ENCODE measurements at places on chromosomes 2 and 18.

GRCh38 chr2:43174368-43174916, 52.0 kb downstream of the ZFP36L2 start:
- DNase-seq = peak; percentile 72

DNA sequence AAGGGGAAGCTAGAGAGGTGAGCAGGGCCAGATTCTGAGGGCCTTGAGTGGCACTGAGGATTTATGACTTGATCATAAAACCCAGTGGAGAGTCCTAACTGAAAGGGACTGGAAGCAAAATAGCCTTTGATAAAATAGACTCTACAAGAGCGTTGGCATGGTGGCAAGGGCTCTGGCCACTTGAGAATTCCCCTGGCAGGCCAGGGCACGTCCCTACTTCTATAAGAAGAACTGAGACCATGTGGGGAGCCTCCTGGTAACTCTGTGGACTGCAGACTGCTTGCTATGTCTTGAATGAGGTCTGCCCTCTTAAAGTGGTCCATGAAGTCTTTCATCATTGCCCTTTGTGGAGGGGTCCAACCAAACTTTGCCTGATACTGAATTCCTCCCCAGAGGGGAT, 324.8 kb downstream of the ALK start:
- no peak for DNase-seq

GRCh38 chr2:144825331-144826020, 305.6 kb upstream of the ZEB2 start:
- no peak for DNase-seq

DNA sequence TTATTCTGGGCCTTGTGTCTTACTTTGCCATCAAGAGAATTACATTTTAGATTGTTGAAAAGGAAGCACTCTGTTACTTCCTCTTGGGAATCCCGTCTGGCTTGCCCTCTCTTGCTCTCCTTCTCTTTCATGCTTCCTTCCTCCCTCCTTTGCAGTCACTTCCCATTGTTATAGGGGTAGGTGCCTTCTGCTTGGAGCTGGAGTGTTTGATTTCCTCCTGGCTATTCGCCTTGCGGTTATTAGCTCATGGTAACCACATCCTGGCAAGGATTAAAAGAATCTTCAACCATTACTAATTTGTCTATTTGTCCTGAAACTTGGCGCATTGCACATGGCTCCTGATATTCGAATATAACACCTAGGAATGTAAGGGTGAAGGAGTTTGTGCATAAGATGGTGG, 115.0 kb downstream of the CERS6 start:
- no peak for DNase-seq

GRCh38 chr2:224776795-224777558, 60.8 kb upstream of the CCDC195 start:
- DNase-seq = peak; percentile 34

GRCh38 chr2:148512501-148512900, 132.1 kb upstream of the EPC2 start:
- DNase-seq = no peak

DNA sequence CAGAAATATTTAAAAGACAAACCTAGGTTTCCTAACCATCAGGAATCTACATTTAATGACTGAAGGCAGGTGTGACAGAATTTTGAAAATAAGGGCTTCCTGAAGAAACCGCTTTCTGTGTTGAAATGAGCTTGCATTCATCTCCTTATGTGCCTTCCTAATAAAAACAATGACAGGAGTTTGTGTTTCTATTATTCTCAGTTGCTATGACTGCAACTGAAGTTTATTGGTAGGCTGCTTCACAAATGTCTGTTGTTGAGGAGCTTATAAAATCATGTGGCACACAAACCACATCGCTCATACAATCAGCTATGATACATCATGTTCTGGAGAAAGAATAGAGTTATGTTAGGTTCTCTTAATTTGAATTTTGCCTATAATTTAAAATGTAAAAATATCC, 362.7 kb upstream of the SLC8A1 start:
- no peak for DNase-seq

- DNase-seq = no peak
These were observed 173.9 kb downstream of the SUCLG1 start for GRCh38 chr2:84285056-84285747.

DNA sequence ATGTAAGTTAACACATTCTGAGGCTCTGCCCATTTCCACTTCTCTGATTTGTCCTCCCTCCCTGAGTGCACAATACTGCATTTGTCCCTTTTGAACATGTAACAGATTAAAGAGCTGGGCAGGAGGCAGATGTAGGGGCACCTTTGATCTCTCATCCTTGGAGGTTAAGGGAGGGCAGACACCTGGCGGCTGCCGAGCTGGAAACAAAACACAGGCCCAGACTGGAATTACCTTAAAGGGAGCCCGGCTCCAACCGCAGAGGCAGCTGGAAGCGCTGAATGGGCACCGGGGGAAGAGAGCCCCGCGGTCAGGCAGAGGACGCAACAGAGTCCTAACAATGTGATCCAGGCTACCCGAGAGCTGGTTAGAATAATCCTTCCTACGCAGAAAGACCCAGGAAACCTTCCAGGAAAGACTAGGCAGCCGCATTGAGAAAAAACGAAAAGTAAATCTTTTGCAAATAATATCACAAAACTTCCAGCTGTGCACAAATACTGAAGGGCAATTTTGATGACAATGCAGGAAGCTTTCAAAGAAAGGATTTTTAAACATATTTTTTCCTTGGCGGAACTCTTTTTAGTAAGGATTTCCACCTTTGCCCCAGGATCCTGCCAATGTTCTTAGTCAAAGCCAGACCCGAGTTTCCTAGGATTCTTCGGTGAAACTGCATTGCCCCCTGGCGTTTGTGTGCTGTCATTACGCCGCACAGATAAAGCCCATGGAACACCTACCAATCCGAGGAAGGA, 216.0 kb downstream of the TGIF1 start:
- peak; percentile 88 for DNase-seq

DNA sequence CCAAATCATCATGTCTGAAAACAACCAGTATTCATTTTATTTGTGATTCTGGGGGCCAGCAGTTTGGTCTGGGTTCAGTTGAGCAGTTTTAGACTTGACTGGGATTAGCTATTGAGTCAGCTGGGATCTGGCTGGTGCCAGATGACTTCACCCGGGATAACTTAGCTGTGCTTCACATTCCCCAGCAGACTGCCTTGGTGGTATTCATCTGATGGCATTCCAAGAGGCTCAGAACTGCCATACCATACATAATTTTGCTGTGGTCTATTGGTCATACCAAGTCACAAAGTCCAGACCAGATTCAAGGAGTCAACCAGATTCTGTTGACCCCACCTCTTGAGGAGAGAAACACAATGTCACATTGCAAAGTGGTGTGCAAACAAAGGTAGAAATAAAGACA, 7.8 kb upstream of the FSHR start:
- no peak for DNase-seq

GRCh38 chr2:8623576-8623957, 58.3 kb upstream of the ID2 start:
- no peak for DNase-seq

GRCh38 chr2:181646415-181646987, 10.4 kb downstream of the CERKL start:
- no peak for DNase-seq

DNA sequence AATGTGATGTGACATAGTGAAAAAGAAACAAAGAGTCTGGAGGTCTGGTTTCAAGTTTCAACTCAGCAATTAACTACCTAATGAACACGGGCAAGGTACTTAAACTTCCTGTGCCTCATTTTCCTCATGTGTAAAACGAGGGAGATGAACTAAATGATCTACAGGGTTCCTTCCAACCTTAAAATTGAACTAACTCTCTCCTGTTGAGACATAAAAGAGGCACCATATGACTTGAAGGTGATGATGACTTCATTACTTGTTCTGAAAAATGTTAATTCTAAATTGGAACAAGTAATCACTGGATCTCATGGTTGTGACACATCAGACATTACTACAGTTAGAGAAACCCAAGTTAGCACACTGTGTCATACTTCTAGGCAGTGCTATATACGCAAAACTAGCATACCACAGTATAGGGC, 8.9 kb upstream of the REL start:
- no peak for DNase-seq

DNA sequence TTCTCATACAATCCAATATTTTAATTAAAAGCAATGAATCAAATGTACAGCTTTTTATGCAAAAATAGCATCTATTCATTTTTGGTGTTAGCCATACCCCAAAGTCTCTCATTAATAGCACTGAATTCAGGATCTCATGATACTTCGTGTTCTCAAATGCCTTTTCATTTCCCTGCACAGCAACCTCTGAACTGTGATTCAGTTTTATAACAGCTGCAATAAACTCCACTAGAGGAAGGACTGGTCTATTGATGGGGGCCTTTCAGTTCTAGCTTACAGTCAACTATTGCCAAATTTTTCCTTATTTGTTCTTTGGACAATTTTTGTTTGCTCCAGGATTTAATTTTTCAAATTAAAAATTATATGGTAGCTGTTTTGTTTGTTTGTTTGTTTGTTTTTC, 4.8 kb upstream of the TMEM87B start:
- no peak for DNase-seq

DNA sequence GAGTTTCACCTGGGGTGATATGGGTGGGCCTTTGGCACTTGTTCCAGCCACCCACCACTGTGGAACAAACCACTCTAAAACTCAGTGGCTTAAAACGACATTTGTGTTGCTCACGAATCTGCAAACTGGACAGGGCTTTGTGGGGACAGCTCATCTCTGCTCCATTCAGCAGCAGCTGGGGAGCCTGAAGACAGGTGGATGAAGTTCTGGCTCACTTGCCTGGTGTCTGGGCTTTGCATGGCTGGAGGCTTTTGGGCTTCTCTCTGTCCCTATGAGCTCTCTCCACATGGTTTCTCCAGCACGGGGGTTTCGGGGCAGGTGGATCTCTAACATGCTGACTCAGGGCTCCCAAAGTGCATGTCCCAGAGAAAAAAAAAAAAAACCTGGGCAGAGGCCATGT, 93.0 kb upstream of the GLI2 start:
- no peak for DNase-seq

GRCh38 chr2:69556008-69556407, 87.5 kb downstream of the AAK1 start:
- DNase-seq = no peak

DNA sequence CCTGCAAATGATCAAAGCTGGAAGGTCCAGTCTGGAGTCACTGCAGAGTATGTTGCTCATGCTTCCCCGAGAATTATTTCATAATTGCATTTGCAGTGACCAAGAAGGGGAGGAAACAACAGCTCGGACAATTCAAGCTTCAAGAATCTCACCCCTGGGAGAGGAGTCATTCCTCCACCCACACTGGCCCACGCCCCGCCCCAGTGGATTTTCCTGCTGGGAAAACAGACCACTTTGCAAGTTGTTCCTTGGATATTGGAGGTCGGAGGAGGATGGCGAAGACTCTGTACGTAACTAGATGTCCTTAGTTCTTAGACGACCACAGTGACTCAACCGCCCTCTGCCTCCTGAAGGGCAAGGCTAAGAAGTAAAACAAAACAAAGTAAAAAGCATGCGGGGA, 159.4 kb downstream of the TPO start:
- no peak for DNase-seq

- DNase-seq = no peak
These were observed 121.2 kb upstream of the SPRED2 start for GRCh38 chr2:65553504-65554074.

DNA sequence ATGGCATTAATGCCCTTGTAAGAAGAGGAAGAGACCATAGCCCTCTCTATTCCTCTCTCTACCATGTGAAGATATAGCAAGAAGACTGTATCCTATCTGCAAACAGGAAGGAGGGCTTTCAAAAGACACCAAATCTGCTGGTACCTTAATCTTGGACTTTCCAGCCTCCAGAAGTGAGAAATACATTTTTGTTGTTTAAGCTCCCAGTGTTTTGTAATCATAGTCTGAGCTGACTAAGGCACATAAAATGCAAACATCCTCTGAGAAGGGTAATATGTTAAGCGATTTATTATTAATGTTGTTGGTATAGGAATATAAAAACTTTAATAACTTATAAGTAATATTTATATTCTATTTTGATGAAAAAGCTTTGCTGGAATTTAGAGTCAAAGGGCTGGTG, 559.8 kb downstream of the SUCLG1 start:
- DNase-seq = no peak

GRCh38 chr18:59271606-59272220, 1.5 kb downstream of the RAX start:
- DNase-seq = no peak

DNA sequence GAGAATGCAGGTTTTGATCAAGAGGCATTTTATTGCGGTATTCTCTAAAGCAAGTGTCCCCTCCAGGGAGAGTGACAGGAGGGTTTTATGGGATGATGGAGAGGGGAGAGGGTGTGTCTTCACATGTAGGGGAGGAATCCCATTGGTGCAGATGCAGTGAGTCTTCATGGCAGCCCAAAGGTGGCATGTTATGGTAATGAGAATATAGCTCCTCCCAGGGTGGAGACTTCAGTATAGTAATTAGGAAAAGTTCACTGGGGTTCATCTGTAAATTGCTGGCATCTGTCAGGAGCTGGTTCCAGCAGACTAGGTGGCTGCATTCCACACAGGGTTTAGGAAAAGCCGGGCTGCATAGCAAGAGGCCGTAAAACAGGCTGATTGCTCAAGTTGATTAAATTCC, 230.7 kb upstream of the CCDC68 start:
- DNase-seq = no peak

Measured in transverse colon (tissue), 4 donors.